Stimulated activated CD4-positive, alpha-beta T cell treated with anti-CD3 and anti-CD28 coated beads, TNF-alpha, amount 100 ng/mL, for 1 hour (primary cell): ENCODE measurements at places on chromosomes 1 and 21.
A peak's percentile ranks its signal among the peaks of the same experiment; 100 is the strongest.

DNA sequence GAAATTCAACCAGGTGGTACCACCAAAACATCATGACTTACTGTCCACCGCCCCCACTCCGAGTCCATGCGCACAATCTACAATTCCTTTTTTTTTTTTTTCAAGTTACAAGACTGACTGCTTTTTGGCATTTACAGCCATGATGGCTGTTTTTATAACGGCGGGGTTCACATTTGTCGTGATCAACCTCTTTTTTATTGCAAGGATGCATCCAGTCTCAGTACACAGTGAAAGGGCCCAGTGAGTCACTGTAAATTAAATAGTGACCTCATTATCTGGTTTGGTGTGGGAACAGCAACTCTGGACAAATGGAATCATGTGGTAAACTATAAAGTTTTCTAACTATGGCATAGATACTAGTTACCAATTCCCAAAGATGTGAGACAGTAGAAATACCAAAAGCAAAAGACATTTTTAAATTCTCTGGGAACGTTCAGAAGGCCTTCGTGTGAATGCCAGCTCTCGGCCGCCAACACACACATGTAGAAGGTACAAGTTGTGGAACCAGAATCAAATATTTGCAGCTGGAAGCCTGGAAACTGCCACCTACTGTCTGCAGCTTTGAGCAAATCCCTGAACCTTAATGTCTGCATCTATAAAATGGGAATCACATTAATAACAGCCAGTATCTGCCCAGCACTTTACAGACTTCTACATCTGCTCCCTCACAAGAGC is 4.9 kb downstream of the GLIS1 start:
- DNase-seq = no peak

DNA sequence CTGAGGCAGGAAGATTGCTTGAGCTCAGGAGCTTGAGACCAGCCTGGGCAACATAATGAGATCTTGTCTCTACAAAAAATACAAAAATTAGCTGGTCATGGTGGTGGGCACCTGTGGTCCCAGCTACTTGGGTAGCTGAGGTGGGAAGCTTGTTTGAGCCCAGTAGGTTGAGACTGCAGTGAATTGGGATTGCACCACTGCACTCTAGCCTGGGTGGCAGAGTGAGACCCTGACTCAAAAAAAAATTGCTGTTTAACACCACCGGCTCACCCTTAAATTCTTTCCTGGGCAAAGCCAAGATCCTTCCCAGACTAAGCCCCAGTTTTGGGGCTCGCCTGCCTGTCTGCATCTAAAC is 6.6 kb upstream of the NSUN4 start:
- no peak for DNase-seq

- no peak for DNase-seq
These were observed 4.7 kb upstream of the F5 start for GRCh38 chr1:169590932-169591331.

DNA sequence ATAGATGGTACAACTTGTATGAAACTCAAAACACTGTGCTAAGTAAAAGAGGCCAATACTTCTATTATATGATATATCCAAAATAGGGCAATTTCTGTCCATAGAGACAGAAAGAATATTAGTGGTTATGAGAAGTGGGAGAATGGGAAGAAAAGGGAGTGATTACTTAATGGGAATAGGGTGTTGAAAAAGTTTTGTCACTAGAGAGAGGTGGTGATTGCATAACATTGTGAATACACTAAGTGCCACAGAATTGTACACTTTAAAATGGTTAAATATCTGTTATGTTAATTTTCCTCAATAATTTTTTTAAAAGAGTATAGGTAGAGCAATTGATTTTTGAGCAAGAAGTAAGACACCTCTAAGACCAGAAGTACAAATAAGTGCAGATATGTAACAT is 29.7 kb downstream of the GNAT2 start:
- DNase-seq = no peak

- no peak for DNase-seq
These were observed 64.8 kb upstream of the PTCH2 start for GRCh38 chr1:44907893-44908292.

DNA sequence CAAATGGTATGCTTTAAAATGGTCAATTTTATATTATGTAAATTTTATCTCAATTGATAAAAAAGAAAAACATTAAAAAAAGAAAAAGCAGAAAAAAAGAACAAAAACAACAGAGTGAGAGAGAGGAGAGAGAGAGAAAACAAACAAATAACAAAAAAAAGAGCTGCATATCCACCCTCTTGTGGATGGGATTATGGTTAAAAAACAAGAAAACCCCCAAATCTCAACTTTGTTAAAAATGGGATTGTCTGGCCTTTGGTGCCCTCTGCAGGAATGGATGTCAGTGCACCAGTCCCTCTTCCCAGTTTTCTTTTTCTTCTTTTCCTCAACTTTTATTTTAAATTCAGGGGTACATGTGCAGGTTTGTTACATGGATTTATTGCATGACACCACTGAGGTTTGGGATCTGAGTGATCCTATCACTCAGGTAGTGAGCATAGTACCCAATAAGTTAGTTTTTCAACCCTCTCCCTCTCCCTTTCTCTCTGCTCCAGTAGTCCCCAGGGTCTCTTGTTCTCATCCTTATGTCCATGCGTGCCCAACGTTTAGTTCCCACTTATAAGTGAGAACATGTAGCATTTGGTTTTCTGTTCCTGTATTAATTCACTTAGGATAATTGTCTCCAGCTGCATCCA is 28.1 kb downstream of the RNF187 start:
- DNase-seq = no peak

- no peak for DNase-seq
These were observed 23.2 kb upstream of the QSOX1 start for GRCh38 chr1:180131510-180131909.

DNA sequence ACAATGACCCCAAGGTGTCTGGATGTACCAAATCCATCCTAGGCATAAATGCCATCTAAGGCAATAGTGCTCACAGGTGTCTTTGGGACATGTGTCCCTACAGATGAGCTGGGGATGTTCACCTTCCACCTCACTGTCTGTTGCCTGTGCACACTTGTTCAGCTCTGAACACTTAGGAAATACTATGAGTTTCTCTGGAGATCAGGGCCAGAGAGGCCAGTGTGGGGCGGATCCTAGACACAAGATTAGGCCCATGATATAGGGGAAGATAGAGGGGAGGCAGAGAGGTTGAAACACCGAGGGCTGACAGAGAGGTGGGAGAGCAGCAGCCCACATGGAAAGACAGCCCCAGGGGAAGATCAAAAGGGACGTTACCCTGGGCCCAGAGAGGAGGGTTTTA is 25.6 kb downstream of the C1orf116 start:
- DNase-seq = no peak

GRCh38 chr21:21813289-21813688 is 815.1 kb downstream of the NCAM2 start:
- no peak for DNase-seq

DNA sequence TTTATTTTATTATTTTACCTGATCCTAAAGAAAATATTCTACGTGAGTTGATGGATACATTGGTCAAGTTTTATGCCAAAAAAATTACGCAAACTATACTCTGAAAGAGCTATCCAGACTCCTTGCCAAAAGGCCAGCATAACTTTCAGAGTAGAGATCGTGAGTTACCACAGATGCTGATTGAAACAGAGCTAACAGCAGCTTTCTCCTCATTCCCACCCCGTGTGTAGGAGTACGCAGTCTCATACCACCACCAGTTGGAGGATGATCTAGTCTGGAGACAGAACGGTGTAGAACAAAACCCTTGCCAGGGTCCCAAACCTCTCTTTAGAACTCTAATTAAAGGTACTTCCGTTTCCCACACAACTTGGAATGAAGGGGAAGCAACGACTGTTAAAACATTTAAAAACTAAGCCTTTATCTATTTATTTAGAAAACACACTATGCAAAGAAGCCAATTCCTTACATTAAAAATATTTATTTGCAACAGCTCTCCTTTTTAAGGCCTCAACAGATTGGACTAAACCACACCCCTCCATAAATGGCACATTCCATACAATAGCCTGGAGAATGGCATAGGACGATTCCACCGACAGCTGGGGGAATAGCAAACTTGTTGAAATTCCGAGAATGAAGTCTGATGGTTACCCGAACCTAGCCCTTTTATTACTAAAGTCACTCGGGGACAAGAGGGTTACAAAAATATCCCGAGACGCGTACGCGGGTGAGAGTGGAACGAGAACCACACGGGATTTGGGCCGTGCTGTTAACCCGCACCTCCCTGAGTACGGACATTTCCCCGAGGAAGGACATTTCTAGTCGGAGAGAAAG is 1.4 kb downstream of the NUCKS1 start:
- no peak for DNase-seq

DNA sequence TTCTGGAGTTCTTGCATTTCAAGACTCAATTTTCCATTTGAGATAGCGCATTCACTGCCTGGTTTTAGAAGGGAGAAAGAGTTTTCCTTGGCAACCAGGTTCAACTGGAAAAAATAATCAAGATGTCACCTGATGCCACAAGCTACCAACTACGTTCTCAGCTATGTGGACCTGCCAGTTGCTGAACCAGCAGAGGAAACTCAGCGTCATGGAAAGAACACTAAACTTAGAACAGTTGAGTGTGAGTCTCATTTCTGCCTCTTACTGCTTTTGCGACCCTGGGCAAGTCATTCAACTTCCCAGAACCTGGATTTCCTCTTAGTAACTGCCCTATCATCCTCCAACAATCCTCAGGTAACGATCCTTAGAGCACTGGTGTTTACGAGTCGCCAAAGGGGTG is 373.0 kb upstream of the ESRRG start:
- no peak for DNase-seq

DNA sequence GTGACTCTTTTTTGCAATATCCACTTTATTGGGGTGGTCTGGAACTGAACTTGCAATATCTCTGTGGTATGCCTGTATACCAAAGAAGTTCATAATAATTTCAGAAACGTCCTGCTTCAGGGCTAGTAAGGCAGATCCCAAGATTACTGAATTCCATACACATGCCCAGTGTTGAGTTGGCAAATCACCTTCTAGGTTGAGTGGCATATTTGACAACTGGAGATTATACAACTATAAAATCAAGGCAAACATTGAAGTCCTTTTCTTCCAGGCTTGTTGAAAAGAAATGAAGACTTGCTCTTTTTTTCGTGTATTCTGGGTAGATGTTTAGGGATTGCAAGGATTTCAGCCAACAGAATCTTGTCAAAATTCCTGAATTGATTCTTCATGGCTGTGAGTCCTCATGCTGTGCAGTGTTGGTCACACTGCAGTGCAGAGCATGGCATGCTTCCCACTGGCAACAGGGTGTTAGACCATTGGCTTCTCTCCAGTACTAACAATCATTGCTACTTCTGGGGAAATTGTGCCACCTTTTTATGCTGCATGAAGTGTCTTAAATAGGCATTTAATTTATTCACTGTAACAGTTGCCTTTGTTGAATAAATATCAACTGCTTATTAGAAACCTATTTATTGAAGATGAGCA is 367.1 kb upstream of the ADGRL4 start:
- DNase-seq = no peak

GRCh38 chr1:6292102-6292501 is 31.2 kb upstream of the GPR153 start:
- no peak for DNase-seq

DNA sequence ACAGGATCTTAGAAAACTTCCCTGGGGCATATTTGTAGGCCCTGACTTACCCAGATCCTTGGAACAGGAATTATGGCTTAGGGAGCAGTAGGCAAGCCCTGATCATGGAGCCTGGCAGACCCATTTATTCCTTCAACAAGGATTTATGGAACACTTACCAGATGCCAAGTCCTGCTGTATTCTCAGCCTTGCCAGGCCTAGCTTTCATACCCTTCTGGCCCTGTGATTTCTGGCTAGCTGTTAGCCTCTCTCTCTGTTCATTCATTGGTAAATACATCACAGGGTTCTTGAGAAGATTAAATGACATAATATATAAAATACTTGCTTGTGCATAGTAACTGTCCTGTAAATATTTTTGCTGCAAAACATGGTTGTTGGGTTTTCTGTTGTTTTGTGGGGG is 32.4 kb upstream of the SRP9 start:
- DNase-seq = no peak

DNA sequence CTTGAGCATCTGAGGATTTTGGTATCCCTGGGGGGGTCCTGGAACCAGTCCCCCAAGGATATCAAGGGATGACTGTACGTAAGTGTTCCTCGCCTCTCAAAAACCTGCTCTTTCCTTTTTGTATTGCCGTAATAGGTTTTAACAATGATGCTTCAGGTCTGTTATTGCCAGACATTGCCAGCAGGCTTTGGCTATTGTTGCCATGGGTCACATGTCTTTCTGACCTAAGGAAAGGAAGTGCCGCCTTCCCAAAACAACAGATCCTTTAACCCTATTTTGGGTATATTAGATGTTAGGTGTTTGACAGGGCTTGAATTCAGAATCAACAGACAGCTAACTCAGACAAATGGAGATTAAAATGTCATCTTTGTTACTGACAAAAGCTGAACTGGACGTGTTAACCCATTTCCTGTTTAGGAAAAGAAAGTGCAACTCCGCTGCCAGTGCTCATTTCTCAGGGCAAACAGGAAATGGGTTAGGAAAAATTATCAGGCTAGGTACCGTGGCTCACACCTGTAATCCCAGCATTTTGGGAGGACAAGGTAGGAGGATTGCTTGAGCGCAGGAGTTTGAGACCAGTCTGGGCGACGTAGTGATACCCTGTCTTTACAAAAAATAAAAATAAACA is 12.4 kb upstream of the PRPF38B start:
- DNase-seq = no peak

DNA sequence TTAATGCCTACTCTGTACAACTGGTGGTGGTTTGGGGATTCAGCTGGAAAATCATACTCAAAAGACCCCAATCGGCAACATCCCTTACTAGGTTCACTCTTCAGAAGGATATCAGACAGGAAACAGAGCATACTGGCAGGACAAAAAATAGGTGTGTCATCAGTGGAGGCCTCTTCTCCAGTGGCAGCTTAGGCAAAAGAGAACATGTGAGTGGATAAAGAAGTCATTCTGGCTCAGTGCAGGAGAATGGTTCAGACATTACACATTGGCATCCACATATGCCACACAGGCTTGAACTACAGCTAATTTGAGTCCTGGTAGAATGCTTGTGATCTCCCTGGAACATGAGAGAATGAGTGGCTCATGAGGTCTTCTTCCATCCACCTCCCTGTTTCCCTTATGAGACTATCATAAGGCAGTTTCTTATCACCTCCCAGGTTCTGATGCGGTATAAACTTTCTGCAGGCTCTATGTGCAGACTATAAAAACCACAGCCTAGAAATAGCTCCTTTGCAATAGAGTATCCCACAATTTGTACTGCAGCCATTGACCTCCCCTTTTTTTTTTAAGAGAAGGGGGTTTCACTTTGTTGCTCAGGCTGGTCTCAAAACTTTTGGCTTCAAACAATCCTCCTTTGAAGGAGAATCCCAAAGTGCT is 24.7 kb downstream of the VAMP4 start:
- DNase-seq = no peak

DNA sequence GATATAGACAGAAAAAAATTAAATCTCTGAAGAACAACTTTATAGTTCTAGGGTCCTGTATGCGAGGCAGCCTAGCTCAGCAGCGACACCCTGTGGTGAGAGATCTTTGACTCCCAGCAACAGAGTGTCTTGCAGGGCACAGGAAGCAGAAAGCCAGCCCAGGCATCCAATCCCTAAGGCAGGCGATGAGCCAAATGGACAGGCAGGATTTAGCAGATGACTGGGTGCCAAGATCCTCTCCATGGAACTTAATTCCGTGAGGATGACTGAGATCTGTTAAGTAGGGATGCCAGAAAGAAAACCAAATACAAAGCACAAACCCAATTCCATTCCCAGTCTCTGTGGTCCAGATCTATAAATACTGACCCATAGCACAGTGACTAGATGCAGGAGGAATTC is 38.8 kb downstream of the HLCS start:
- DNase-seq = peak; percentile 62

GRCh38 chr1:169175461-169175860 is 69.0 kb downstream of the ATP1B1 start:
- DNase-seq = no peak

- DNase-seq = no peak
These were observed 28.7 kb downstream of the C1orf87 start for GRCh38 chr1:60044881-60045280.
